ENCODE measurements at places on chromosomes 12 and 14. TPM values are rescaled to one million over a fixed set of nuclear protein-coding genes. Genes with fewer than 3 reads are reported as not detected.

SYNDIG1L gene
- total RNA-seq = not detected

ABCB9 gene
- total RNA-seq = 4.9 TPM

DNA sequence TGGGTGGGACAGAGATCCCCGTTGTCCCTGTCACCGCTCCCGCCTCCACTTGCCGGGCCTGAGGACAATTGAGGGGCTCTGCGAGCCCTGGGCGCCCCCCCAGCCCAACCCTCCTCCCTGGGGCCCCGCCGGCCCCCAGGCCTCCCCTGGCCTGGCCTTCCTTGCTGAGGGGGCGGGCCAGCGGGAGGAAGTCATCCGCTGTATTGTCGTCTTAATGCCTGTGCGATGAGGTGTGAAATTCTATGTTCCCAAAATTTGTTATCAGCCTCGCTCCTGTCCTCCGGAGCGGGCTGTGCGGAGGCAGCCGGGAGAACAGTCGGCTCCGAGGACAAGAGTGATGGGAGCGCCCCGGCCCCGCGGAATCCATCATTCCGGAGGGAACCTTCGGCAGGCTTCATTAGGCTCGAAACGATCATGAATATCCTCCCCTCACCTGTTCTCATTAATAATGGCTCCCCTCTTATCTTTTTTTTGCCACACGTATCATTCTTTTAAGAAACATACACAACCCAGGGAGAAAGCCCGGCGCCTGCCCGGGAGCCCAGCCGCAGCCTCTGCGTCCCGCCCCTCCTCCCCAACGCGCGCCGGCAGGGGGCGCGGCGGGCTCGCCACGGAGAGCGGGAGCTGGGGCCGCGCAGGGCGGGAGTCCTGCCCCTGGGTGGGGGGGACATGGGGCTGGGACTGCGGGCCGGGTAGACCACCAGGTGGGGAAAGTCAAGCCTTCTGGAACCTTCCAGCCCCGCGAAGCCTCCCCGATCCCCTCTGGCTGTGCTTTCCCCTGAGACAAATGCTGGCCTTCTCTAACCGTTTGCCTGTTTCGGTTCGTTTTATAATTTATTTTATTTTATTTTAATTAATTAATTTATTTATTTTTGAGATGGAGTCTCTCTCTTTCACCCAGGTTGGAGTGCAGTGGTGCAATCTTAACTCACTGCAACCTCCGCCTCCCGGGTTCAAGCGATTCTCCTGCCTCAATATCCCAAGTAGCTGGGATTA, 17.1 kb upstream of the DLK1 start:
- H3K4me3 ChIP-seq = no peak overlapping the region
- H3K36me3 ChIP-seq = no peaks in the 10 kb centered on the region
- peaks cover 21% of the 10 kb centered on the region for H3K4me1 ChIP-seq
- peaks cover 12% of the 10 kb centered on the region for H3K27me3 ChIP-seq
- peak; percentile 90 for DNase-seq

GRCh38 chr12:90074086-90074485, 365.4 kb upstream of the ATP2B1 start:
- H3K4me3 ChIP-seq = no peak overlapping the region
- DNase-seq = no peak
- H3K4me1 ChIP-seq = no peaks in the 10 kb centered on the region
- no peaks in the 10 kb centered on the region for H3K27me3 ChIP-seq
- no peaks in the 10 kb centered on the region for H3K36me3 ChIP-seq

DNA sequence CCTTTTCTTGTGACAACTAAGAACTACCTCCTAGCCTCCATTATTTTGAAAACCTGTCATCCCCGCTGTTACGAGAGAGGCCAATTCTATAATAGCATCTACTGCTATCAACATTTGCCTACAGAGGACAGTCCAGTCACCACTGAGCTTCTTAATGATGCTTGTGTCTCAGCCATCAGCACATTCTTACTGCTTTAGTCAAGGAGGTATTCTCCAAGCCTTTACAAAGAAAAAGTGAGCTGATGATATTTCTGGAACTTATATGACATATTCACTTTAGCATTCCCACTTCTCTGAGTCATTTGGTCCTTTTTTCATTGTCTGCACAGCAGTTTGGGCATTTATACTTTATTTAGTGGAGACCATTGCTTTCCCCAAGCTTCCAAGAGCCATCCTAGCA, 497.7 kb upstream of the RPL10L start:
- no peak for DNase-seq
- H3K4me1 ChIP-seq = no peaks in the 10 kb centered on the region
- H3K4me3 ChIP-seq = no peak overlapping the region
- H3K27ac ChIP-seq = no peak overlapping the region
